ENCODE measurements at places on chromosomes 4 and X.

DNA sequence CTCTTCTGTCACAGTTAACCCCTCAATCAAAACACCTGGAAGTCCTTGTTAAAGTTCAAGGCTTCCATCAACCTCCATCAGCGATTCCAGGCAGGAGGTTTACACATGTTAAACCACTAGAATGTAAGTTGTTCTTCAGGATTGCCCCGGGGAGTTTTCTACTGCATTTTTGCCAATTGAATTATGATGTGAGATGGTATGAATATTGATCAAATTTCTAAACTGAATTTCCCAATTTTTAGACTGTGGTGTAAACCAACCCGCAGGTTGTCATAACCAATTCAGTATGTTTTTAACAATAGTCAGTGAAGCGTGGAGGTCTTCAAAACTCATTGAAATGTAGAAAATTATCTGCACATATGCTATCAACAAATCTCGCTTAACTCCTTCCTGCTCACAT, 21.2 kb upstream of the TENM3 start:
- no peak for DNase-seq

- no peak for DNase-seq
Observed at GRCh38 chrX:54178100-54178940, 4.7 kb downstream of the FAM120C start.

DNA sequence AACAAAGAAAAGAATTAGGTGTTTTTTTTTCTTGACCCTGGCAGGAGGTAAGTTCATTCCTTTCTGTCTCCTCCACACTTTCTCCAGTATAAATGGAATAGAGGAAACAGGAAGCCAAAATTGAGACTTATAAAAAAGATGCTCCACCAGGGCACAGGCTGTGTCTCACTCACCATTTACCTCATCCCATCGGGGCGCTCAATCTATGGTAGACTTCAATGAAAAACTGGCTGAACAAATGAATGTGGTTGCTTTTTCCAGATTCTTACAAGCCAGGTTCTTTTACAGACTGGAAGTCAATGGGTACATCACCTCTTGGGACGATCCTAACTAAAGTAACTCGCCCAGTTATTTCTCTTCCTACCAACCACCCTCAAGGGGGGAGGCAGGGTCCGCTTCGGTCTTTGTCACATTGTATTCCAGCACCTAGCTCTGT, 685 bp downstream of the COMMD8 start:
- no peak for DNase-seq

DNA sequence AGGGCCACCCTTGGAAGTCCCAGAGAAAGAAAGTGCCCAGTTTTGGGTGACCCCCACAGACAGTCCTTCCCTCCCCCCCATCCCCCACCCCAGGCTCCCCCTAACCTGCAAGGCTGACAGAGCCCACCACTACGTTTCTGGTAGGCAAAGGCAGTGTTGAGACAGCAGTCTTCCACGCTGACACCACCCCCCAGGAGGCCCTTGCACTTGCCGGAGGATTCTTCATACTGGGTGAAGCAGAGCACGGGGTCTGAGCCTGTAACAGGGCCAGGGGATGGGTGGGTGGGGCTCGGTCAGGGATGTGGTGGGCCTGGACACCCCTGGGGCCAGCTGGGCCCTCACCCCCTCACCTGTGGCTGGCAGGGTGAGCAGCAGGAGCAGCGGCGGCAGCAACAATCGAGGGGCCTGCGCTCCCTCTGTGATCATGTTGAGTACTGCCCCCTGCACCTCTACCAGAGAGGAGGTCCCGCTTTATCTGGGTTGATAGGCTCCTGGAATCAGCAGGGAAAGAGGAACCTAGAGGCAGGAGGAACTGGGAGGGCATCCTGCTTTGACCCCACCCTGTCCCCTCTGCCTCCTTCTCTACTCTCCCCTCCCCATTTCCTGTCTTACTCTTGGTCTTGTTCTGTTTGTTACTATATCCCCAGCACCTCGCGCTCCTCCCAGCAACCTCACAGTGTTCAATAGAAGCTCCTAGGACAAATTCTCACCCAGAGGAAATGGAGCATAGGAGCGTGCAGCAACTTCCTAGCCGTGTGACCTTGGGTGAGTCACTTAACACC, at the start of gene CFP:
TSS of gene CFP (minus strand) at position 512 of the 782 bp plus-strand sequence. CDS start at position 426, 86 bp downstream.
- no peak for DNase-seq

GRCh38 chr4:108965472-108966076, 202.7 kb upstream of the ETNPPL start:
- DNase-seq, result no peak

GRCh38 chr4:134885436-134885835, 683.8 kb upstream of the PABPC4L start:
- no peak for DNase-seq

GRCh38 chrX:78886550-78886949, 58.6 kb upstream of the P2RY10 start:
- no peak for DNase-seq

DNA sequence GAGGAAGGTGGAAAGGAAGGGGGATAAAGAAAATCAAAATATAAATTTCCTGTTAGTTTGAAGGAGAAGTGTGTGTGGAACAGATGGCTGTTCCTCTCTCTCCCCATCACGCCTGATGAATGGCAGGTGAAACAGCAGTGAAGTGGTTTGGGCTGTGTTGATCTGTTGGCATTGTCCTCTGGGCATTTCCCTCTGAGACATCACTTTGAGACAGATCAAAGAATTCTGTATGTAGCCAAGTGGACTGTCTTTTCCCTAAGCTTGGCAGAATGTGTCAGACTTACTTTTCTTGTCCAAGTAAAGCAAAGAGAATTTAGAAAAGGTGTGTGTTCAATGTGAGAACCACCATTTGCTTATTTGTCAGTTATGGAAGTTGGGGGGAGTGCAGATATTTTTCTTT, 47.5 kb downstream of the SEPTIN11 start:
- DNase-seq, result no peak

DNA sequence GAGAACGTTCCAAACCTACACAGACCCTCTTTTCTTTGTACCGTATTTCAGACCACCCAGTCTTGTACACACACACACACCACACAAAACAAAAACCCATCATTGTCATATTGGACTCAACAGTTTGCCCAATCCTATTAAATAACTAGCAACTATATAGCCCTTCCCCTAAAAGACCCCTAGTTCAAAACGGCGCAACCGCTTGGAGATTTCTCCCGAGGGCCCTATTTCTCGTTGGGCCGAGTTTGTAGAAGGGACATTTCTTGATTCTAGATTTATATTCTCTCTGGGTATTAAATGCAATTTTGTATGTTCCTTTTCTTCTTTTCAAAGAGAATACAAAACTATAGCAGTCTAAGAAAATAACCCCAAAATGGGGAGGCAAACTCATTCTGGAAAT, 547 bp upstream of the PDGFRA start:
- DNase-seq, result no peak

- no peak for DNase-seq
Observed at GRCh38 chrX:37993176-37993575, 13.2 kb upstream of the SYTL5 start.

DNA sequence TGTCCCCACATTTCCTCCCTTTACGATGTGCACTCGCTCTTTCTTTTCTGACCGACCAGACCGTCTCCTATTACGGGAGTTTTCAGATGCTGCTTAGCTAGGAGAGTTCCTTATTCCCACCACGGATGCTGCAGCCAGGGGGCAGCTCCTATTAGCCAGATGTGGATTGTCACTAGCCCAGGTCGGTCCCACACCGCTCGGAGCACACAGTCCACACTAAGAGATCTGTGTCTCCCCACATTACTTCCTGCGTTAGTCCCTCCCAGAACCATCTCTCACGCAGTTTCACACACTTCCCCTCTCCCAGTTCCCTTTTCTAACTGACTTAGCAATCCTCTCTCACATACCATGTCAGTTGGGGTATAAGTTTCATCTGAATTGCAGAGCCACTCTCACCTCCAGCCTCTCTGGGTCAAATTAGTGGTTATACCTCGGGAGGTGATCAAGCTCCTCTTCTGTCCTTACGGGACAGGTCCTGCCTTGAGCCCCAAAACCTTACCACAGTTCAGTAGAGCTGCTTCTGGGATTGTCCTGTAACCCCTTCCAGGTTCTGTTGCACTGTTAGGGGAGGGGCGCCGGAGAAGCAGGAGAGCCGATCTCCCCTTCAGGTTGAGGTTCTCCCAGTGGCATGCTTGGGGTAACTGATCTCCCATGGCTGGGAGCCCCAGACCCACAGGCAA, 28.2 kb downstream of the SULT1E1 start:
- peak; percentile 10 for DNase-seq

GRCh38 chrX:26414534-26414933, 198.6 kb downstream of the MAGEB5 start:
- no peak for DNase-seq

DNA sequence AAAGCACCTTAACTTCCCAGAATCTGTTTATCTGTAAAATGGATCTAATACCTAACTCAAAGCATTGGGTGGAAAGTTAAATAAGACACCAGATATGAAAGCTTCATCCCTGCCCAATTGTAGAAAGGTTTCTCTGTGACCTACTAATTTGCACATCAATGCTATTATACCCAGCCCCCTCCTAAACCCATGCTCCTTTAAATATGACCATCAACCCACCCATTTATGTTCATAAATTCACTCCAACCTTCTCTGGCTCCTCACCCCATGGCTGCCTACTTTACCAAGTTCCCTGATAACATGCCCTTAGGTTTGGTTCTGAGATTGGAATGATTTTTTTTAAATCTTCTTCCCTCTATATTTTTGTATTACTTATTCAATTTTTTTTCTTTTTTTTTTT, 1.9 kb downstream of the LYAR start:
- no peak for DNase-seq

- no peak for DNase-seq
Observed at GRCh38 chr4:85967872-85968271, 392.0 kb downstream of the MAPK10 start.

DNA sequence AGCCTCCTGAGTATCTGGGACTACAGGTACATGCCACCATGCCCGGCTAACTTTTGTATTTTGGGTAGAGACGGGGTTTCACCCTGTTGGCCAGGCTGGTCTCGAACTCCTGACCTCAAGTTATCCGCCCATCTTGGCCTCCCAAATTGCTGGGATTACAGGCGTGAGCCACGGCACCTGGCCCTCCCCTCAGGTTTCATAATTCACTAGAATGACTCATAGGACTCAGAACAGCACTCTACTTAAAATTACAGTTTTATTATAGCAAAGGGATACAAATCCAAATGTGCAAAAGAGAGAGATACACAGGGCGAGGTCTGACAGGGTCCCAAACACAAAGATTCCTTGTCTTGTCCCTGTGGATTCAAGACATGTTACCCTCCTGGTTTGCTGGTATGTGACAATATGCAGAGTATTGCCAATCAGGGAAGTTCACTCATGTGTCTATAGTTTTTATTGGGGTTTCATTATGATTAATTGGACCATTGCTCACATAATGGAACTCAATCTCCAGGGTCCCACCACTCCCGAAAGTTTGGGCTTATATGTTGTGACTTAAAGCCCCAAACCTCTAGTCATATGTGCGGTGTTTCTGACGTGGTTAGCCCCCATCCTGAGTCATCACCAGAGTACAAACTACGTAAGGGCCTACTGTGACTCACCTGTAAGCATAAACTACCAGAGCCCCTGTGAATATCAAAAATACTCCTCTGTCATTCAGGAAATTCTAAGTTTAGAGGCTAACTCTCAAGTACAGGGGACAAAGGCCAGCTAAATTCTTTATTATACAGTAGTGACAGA, 5.2 kb downstream of the YIPF6 start:
- no peak for DNase-seq

- no peak for DNase-seq
Observed at GRCh38 chr4:48380583-48381167, 39.3 kb downstream of the SLAIN2 start.

DNA sequence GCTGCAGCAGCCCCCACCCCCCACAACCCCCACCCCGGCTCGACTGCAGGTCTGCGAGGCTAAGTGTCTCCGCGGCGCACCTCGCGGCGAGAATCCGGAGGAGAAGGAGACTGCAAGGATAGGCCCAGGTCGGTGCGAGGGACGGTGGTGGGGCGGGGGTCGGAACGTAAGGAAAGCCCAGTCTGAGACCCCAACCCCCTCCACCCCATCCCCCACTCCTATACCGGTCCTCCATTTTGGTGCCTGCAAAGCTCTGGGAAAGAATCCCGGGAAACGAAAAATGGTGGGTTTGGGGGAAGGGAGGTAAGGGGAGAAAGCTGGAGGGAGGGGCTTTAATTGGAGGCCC, 614 bp downstream of the BEX3 start:
- DNase-seq, result no peak

DNA sequence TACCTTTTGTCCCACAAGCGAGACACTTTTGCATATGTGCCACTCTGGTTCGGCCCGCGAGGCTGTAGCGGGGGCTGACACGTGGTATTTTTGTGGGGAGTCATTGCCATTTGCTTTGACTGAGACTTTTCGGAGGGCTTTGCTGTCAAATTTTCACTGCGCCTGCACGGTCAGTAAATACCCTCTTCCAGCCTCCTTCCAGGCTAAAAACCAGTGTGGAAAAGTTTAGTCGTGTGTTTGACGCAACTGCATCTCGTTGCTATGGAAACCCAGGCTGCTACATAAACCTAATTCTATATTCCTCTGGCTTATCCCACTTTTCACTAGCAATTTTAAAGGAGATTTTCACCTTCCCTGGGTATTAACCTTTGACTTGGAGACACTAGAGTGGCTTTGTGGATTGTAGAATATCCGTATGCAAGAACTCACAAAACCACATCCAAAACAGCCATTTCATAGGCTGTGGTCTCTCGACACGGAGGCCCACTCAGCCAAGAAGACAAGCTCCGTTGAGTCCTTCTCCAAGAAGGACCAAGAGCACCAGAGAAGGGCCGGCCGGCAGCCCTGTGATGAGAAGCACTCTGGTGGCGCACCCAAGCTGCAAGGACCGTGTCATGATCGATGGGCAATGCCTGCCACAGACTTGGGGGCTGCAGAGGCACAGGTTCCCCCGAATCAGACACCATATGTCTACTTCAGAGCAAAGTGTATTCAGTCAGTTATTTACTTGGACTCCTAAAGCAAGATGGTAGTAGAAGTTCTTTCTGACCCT, 38.4 kb upstream of the ENPP6 start:
- no peak for DNase-seq

DNA sequence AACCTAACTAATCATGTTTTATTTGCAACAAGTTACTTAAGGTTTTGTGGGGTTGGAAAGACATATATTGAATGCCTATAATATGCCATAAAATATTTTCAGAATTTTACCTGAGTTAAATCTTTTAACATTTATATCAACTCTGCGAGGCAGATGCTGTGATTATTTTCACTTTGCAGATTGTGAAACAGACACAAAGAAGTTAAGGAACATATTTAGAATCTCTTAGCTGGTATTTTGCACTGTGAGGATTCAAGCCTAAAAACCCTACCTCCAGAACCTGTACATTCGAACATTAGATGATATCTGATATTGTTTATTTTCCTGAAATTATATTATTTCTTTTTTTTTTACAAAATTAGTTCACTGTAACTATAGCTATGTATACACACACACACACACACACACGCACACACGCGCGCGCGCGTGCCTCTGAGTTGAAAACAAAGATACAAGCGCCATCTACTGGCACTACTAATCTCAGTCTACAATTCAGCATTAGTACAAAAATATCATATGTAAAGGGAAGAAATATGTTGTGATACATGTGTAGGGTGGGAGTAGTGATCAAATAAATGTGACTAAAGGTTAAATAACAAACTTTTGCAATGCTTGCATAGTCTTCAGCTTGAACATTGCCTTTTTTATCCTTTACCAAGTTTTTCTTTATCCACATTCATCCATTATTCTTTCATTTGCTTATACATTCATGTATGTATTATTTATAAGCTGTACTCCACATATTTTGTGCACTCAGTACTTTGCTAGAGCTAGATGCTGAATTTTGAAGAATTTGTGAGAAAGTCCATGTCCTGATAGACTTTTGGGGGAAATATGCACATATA, 61.5 kb downstream of the ANXA10 start:
- peak; percentile 2 for DNase-seq

Data from caudate nucleus (tissue), 63 donors.